ENCODE measurements at places on chromosomes 1 and 21.

DNA sequence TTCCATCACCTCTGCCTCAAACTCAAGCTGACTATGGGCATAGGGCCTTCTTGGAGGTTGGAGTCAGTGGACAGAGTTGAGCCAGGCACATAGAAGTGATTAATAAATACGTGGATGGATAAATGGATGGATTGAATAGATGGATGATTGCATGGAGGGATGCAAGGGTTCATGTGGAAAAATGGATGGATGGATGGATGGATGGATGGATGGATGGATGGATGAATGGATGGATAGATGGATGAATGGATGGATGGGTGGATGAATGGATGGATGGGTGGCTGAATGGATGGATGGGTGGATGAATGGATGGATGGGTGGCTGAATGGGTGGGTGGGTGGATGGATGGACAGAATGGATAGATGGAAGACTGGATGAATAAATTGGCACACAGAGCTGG lies 40.1 kb upstream of the ZBTB40 start:
- DNase-seq = no peak

DNA sequence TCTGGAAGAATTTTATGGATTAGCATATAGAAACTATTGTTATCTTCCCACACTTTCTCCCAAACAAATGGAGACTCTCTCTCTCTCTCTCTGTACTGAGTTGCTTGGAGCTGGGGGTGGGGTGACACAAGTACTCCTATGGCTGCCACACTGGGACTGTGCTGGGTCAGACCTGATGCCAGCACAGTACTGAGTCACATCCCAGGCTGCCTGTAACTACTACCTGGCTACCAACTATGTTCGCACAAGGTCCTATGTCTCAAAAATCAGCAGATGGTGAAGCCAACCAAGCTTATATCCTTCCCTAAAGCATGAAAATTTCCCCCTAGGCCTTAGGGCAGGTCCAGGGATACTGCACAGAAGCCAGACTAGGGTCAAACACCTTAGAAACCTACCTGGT lies 66.6 kb downstream of the FAF1 start:
- DNase-seq = no peak

GRCh38 chr1:1198423-1199140 lies 7.8 kb downstream of the TNFRSF18 start:
- no peak for DNase-seq

DNA sequence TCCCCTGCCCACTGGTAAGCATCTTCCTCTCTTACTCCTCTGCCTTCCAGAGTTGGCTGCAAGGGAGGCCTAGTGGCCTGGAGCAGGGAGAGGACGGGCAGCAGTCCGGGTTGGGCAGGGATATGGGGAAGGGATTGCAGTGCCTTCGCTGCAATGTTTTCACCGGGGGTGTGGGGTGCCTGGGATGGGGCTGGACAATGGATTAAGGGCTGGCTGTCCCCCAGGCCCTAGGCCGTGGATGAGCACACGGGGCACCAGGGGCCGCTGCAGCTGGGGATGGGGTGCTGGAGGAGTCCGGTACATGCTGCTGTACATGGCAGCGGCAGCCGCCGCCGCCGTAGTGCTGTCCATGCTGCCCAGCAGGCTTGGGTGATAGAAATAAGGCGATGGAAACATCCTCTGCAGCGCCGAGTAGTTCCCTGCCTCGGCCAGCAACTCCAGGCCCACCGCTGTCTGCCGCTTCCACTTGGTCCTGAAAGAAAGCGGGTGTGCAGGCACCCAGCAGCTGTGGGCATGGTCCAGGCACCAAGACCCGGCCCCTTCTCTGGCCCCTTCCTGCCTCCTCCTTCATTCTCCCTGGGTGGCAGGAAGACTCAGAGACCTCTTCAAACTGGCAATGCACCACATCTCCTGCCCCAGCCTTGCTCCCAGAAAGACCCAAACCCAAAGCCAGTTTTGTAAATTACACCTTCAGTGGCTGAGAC lies 4.8 kb downstream of the BARHL2 start:
- no peak for DNase-seq

- DNase-seq = no peak
These were observed 87.1 kb upstream of the ZNF281 start for GRCh38 chr1:200496937-200497336.

DNA sequence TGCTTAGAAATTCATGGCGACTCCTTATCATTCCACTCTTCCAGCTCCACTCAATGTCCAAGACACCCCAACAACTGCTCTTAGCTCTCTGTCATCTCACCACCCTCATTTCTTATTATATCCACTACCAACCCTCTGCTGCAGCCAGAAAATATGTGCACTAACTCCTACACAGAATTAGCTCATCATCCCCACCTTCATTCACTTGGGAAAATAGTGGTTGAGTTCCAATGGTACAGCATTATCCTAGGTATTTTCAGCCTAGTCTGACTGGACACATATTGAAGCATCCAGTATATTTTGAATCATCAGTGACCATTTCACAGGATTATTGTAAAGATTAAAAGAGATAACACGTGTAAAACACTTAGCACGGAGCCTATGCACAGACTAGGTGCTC lies 16.7 kb upstream of the VSIG8 start:
- DNase-seq = no peak

GRCh38 chr1:157948312-157949073 lies 45.0 kb upstream of the KIRREL1 start:
- DNase-seq = no peak

GRCh38 chr1:89465201-89465600 lies 59.4 kb upstream of the LRRC8B start:
- no peak for DNase-seq

DNA sequence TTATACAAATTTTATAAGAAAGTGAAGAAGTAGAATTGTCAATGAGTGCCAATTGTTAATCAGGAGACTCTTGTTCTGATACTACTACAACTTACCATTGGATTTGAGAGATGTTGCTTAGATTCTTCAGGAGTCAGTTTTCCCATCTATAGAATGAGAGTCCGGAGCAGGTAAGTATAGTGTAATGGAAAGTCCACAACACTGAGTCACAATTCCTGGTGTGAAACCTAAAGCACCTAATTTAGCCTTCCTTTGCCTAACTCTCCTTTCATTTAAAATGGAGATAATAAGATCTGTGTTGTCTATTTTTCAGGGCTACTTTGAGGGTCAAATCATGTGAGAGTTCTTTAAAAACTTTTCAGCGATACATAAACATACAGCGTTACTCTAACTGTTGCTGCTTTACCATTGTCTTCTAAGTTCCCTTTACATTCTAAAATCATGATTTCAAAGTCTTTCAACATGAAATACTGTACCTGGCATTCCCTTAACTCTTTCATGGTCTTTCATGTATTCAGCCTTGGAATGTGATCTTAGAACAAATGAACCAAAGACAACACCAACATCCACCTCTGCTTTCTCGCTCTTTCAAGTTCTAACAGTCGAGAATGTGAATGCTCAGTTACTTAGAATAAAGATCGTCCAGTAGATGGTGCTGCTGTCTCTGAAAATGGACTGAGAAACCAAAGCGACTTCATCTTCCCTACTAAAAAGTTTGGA lies 90.9 kb downstream of the SLC30A10 start:
- DNase-seq = no peak

DNA sequence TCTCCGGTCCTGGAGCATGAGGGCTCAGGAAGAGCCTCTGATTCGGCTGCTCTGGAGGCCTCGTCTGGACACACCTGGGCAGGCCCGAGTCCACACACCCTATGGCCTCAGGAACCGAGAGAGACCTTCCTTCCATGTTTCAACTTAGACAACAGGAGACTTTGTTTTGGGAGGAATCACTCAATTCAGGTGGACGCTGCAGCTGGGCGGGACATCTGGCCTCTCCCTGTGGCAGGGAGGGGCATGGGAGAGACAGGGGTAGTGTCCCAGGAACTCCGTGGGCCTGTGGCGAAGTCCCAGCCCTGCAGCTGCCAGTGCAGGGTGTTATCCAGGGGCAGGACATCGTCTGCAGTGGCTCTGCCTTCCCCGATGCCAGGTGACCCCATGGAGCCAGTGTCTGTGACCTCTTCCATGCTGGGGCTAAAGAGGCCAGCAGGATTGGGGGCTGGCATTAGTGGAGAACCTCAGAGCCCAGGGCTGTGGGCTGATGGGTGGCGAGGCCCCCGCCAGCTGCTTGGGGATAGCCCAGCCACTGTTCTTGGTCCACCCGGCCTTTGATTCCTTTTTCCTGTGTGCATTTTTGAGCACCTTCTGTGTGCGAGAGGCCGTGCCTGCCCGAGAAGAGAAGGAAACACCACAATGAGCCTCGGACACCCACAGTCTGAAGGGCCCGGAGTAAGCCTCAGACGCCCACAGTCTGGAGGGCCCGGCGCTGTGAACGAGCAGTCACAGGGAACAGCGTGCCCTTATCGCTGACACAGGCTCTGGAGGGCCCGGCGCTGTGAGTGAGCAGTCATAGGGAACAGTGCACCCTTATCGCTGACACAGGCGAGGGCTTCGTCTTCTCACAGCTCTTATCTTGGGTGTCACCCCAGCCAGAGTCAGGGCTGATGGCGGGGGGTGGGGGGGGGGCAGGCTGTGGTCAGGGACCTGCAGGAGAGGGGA lies 6.2 kb downstream of the COL18A1 start:
- DNase-seq = no peak

- no peak for DNase-seq
These were observed 98.2 kb downstream of the RGL1 start for GRCh38 chr1:183903101-183903500.

DNA sequence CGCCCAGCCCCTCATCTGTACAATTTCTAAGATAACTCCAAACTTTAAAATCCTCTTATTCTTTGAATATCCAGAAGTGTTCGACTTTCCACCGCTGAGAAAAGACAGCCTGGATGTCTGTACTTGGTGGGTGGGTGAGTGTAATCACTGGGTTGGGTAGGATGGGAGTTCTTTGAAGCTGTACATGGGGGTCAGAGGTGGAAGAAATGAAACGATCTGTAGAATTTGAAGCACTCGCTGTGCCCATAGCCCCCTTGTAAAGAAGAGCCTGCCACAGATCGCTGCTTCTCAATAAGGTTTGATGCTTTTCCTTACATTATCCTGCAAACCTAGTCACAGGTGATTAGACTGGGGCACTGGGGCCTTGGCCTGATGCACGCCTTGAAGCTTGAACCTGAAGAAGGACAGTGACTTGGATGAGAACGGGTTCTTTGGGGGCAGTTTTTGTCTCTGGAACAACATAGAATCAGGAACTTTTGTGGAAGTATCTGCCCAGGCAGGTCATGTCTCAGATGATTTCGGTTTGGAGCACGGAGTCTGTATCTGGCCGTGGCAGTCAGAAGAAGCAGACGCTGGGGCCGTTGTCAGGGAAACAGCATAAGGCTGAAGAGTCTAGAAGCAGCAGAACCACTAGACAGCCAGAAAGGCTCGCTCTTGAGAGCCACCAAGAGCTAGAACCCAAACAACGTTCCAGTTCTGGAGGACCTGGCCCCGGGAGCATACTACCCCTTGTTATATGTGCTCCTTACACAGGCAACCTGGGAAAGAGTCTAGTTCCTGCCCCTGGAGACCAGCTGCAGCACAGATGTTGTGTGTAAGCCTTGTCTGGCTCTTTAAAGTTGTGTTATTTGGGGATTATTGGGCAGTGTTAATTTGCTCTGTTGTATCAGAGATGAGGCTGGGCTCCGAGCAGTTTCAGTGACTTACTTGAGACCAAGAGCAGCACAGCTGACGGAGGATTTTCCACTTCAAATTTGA lies 45.1 kb upstream of the SCCPDH start:
- no peak for DNase-seq

GRCh38 chr1:11518791-11519628 lies 40.1 kb downstream of the DISP3 start:
- no peak for DNase-seq

GRCh38 chr1:107933736-107934135 lies 31.2 kb downstream of the VAV3 start:
- no peak for DNase-seq

GRCh38 chr21:14991957-14992356 lies 72.8 kb downstream of the NRIP1 start:
- DNase-seq = no peak

DNA sequence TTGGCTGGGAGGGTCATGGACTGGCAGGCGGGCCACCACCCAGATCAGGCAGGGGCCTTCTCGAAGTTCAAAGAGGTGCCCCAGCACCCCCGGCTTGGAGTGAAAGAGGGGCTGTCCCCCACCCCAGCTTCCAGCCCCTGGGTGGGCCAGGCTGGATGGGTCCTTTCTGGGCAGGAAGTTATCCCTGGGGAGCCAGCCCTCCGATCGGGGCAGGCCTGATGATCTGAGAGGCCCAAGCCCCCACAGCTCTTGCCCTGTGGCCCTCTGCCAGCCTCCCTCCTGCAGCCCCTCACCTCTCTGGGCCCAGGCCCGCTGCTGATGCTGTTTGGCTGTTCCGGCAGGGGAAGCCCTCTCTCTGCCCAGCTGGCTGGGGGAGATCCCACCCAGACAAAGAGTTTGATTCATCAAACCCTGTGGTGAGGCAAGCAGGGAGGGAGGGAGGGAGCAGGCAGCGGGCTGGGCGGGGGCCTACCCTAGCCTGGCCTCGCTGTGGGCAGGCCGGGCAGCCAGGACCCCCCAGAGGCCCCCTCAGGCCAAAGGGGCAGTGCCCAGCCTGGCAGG lies 2.5 kb downstream of the ARHGEF19 start:
- no peak for DNase-seq

DNA sequence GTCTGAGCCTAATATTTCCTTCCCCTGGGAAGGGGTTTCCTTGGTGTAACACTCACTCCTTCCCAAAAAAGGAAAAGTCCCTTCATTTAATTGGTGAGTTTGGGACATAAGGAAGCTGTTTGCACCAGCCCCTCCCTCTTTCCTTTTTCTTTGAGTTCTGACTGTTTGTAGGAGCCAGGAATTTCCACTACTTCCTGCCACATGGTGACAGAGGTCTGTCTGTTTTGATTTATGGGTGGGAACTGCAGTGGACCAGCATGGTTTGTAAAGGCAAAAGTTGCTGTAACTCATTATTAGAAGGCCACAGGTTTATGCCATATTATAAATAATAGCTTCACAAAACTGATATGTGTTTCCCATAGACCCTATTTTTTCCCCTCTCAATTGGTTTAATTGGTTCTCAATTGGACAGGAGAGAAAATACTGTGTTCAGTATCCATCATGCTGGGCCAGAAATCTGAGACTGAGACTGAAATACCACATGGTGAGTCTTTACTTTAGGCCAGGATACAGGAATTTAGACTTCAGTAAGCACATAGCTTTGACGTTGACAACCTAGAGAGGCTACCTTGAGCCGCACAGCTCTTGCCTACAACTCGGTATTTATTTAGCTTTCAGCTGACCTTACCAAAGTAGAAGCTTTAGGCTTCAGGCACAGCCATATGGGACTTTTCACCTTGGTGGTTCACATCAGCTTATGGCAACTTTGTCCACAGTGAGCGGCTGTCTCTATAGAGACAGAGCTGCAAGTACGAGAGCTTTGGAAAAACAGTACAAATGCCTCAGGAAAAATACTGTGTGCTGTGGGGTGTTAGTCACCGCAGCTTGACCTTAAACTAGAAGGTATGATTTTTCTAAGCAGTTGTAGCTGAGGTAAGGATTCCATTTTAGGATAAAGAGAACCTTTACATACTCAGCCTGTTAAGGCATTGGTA lies 40.0 kb upstream of the RGS7 start:
- DNase-seq = no peak

- DNase-seq = no peak
These were observed 107.0 kb downstream of the NRIP1 start for GRCh38 chr21:14957836-14958235.

- DNase-seq = no peak
These were observed 95.7 kb downstream of the GLIS1 start for GRCh38 chr1:53643041-53643880.

Measured in activated T-helper 9 cell treated with anti-CD3 and anti-CD28 coated beads, Interleukin-2, amount 50 U/mL, for 16 hours (primary cell).